ENCODE measurements at places on chromosomes 5 and 9.
A peak's percentile ranks its signal among the peaks of the same experiment; 100 is the strongest.

DNA sequence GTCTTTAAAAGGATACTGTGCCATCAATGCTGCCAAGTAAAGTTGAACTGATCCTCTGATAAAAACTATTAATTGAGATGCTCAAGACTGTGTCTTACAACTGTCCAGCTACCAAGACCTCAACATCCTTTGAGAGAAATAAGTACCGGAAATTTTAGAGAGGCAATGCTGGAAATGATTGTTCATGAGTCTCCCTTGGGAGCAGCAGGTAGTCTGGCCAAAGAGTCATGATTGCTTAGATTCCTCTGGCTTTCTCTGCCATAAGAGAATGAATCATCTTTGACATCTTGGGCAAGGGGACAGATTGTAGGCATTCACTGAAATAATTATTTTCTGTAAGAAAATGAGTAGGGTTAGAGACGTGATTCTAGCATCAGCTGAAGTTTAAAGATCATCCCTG lies 466.6 kb upstream of the DAB2 start:
- DNase-seq, result no peak
- H3K27me3 ChIP-seq, result peaks cover 25% of the 10 kb centered on the region
- no peaks in the 10 kb centered on the region for H3K36me3 ChIP-seq

- H3K27ac ChIP-seq, result peak overlapping the region; percentile 0
- no peak overlapping the region for H3K4me3 ChIP-seq
- no peak for DNase-seq
- peaks cover 35% of the 10 kb centered on the region for H3K4me1 ChIP-seq
- H3K36me3 ChIP-seq, result peaks cover 34% of the 10 kb centered on the region
Observed at GRCh38 chr9:132319421-132320110, 35.2 kb downstream of the SETX start.

DNA sequence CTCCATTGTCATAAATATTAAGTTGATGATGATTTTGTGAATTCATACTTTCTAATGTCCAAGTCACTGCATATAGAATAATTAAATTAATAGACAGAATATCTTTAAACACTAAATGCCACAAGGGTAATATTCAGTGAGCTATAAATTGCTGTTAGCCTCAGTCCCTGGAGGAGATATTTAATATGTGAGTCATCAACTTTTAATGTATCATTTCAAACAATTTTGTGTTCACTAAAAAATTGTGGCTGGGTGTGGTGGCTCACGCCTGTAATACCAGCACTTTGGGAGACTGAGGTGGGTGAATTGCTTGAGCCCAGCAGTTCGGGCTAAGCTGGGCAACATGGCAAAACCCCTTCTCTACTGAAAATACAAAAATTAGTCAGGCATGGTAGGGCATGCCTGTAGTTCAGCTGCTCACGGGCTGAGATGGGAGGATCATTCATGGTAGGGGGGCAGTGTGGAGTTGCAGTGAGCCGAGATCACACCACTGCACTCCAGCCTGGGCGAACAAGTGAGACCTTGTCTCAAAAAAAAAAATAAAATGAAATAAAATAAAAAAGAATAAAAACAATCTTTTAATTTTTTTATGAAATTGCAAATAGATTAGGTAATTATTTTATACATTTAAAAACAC lies 717.3 kb upstream of the CHD1 start:
- H3K4me1 ChIP-seq, result no peaks in the 10 kb centered on the region
- DNase-seq, result no peak
- H3K4me3 ChIP-seq, result no peak overlapping the region
- no peaks in the 10 kb centered on the region for H3K27me3 ChIP-seq
- H3K36me3 ChIP-seq, result no peaks in the 10 kb centered on the region
- no peak overlapping the region for H3K27ac ChIP-seq

DNA sequence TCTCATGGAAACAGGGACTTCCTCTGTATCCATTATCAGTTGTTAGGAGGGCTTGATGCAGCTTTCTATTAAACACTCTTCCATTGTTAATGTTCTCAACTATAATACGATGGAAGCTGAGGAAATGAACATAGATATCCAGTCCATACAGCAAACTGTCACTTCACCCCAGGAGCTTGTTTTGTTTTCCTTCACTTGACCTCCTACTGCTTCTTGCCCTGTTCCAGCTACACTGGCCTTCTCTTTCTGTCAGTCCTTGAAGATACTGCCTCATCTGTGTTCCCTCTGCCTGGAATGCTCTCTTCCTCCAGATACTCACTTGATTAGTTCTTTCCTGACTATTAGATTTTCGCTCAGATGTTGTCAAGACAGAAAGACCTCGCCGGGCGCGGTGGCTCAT lies 17.1 kb downstream of the CTNNA1 start:
- H3K27me3 ChIP-seq, result peaks cover 26% of the 10 kb centered on the region
- no peaks in the 10 kb centered on the region for H3K4me1 ChIP-seq
- DNase-seq, result no peak
- no peak overlapping the region for H3K27ac ChIP-seq
- H3K4me3 ChIP-seq, result no peak overlapping the region

DNA sequence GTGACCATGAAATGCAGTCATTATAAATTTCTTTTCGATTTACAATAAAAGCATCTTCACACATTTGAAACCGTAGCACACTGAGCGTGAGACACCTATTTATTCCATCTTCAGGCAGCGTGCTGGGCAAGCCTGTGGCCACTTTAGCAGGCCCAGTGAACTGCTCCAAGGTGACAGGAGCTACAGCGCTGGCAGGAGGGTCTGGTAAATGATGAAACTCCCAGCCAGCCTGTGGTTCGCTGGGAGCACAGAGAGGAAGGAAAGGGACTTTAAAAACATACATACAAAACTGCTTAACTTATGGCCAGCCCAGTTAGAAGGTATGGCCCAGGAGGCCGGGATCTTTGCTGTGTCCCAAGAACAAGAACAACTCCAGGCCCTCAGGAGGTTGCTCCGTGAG lies 5.1 kb downstream of the RAPGEF1 start:
- peaks cover 53% of the 10 kb centered on the region for H3K36me3 ChIP-seq
- peaks cover 82% of the 10 kb centered on the region for H3K4me1 ChIP-seq
- peak overlapping the region; percentile 68 for H3K4me3 ChIP-seq

DNA sequence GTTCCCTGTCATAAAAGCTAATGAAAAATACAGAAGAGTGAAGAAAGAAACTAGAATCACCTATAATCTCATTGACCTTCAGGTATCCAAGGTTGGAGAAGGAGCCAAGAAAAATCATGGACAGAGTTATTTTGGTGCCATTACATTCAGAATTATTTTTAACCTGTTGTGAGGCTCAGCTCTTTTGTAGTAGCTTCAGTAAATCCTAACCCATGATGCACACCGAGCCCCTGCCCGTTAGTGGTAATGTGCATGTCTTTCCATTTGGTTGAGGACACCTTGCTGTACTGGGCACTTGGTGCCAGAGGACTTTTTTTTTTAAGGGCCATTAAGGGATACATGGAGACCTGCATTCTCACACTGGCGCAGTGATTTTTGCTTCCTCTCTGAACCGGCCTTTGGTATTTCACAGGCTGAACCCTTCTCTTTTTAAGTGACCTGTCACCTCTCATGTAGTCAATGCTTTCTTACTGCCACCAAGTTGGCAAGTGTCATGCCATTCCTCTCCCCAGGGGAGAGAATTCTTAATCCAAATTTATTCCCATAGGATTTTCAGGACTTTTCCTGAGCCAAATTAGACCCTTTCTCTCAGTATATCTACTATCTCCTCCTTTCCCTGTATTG lies 125.6 kb downstream of the SMARCA2 start:
- H3K4me1 ChIP-seq, result peaks cover 53% of the 10 kb centered on the region
- H3K4me3 ChIP-seq, result no peak overlapping the region
- no peaks in the 10 kb centered on the region for H3K27me3 ChIP-seq
- no peak for DNase-seq
- peaks cover 75% of the 10 kb centered on the region for H3K36me3 ChIP-seq

- H3K4me1 ChIP-seq, result no peaks in the 10 kb centered on the region
- no peaks in the 10 kb centered on the region for H3K36me3 ChIP-seq
- H3K27me3 ChIP-seq, result no peaks in the 10 kb centered on the region
- H3K27ac ChIP-seq, result no peak overlapping the region
Observed at GRCh38 chr9:110842986-110843385, 174.4 kb downstream of the MUSK start.

DNA sequence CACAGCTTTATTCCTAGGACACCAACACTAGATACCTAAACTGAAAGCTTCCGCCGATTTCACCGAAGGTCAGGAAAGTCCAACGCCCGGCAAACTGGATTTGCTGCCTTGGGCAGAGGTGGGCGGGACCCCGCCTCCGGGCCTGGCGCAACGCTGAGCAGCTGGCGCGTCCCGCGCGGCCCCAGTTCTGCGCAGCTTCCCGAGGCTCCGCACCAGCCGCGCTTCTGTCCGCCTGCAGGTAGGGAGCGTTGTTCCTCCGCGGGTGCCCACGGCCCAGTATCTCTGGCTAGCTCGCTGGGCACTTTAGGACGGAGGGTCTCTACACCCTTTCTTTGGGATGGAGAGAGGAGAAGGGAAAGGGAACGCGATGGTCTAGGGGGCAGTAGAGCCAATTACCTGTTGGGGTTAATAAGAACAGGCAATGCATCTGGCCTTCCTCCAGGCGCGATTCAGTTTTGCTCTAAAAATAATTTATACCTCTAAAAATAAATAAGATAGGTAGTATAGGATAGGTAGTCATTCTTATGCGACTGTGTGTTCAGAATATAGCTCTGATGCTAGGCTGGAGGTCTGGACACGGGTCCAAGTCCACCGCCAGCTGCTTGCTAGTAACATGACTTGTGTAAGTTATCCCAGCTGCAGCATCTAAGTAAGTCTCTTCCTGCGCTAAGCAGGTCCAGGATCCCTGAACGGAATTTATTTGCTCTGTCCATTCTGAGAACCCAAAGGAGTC lies at the start of gene CD274:
Gene CD274 (plus strand): TSS at position 184 of the 733 bp plus-strand sequence. CDS start 5,572 bp downstream, outside the sequence.
- H3K36me3 ChIP-seq, result peaks cover 47% of the 10 kb centered on the region
- peaks cover 80% of the 10 kb centered on the region for H3K4me1 ChIP-seq
- no peaks in the 10 kb centered on the region for H3K27me3 ChIP-seq
- DNase-seq, result peak; percentile 88
- H3K27ac ChIP-seq, result peak within 1 kb of the TSS; percentile 88
- peak within 1 kb of the TSS; percentile 96 for H3K4me3 ChIP-seq

DNA sequence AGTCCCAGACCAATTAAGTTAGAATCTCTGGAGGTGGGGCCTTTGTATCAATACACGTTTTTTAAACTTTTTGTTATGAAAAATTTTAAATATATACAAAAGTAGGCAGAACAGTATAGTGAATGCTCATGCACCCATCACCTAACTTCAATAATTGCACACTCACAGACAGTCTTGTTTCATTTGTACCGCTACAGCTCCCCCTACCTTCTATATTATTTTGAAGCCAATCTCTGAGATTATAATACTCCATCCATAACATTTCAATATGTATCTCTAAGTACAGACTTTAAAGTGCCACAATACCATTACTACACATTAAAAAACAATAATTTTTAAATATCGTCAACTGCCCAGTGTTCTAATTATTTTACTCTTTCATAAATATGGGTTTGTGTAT lies 32.9 kb downstream of the ISL1 start:
- H3K36me3 ChIP-seq, result no peaks in the 10 kb centered on the region
- H3K4me1 ChIP-seq, result no peaks in the 10 kb centered on the region
- DNase-seq, result no peak
- no peak overlapping the region for H3K4me3 ChIP-seq
- H3K27ac ChIP-seq, result no peak overlapping the region
- H3K27me3 ChIP-seq, result no peaks in the 10 kb centered on the region

DNA sequence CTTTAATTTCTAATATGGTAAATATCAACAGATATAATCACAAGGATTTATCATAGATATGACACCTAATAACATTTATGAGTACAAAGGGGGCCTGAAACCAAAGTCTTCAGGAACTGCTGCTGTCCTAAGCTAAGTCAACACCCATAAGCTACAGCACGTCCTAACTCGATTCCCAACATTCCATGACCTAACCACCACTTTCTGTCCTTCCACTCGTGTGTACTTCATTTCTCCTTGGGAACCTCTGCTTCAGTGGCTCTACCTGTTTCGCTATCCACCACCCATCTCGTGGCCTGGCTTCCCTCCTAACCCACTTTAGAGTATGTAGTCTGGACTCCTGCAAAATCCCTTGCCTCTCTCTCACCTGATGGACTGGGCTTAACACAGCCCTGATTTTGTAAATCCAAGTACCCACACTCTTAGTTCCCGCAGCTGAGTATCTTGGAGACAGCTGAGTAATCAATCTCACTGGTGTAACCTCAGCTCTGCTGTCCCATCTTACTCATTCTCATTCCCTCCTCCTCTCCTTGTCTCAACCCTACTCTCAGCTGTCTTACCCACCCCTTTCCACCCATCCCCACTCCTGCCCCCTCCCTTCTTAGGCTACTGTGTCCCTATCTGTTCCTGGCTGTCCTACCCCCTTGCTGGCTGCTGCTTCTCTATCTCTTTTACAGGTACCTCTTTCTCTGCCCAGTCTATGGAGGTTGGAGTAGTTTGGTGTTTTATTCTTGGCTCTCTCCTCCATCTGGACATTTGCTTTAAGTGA lies 101.8 kb downstream of the MAST4 start:
- peaks cover 23% of the 10 kb centered on the region for H3K27me3 ChIP-seq
- H3K4me1 ChIP-seq, result no peaks in the 10 kb centered on the region
- H3K4me3 ChIP-seq, result no peak overlapping the region
- H3K27ac ChIP-seq, result no peak overlapping the region
- no peaks in the 10 kb centered on the region for H3K36me3 ChIP-seq
- DNase-seq, result no peak

GRCh38 chr9:87564791-87565241 lies 67.1 kb downstream of the DAPK1 start:
- no peak for DNase-seq
- H3K27me3 ChIP-seq, result peaks cover 8% of the 10 kb centered on the region
- no peaks in the 10 kb centered on the region for H3K36me3 ChIP-seq
- no peaks in the 10 kb centered on the region for H3K4me1 ChIP-seq
- no peak overlapping the region for H3K4me3 ChIP-seq
- no peak overlapping the region for H3K27ac ChIP-seq

GRCh38 chr9:5336688-5337087 lies 3.0 kb downstream of the RLN1 start:
- peaks cover 15% of the 10 kb centered on the region for H3K36me3 ChIP-seq
- no peak for DNase-seq
- H3K4me1 ChIP-seq, result peaks cover 41% of the 10 kb centered on the region
- no peaks in the 10 kb centered on the region for H3K27me3 ChIP-seq
- peak overlapping the region; percentile 61 for H3K4me3 ChIP-seq
- peak overlapping the region; percentile 82 for H3K27ac ChIP-seq

DNA sequence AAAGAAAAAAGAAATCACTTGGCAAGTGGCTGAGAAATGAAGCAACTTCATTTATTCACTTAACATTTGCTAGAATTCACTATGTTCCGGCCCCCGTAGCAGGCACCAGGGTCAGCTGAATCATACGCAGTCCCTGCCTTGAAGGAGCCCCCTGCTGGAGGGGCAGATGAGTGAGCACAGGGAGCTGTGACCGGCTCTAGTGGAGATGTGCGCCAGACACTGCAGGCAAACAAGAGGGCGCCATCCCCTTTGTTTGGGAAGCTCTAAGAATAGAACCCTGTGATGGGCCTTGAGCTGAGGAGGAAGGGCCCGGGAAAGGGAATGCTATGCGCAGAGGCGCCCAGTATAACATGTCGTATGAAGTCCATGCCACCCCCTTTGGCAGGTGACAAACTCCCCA lies 20.2 kb upstream of the RPL26L1 start:
- H3K27ac ChIP-seq, result no peak overlapping the region
- peaks cover 57% of the 10 kb centered on the region for H3K36me3 ChIP-seq
- H3K4me3 ChIP-seq, result no peak overlapping the region
- H3K4me1 ChIP-seq, result no peaks in the 10 kb centered on the region
- H3K27me3 ChIP-seq, result no peaks in the 10 kb centered on the region

GRCh38 chr9:121686930-121687541 lies 35.6 kb downstream of the DAB2IP start:
- H3K36me3 ChIP-seq, result no peaks in the 10 kb centered on the region
- no peak overlapping the region for H3K27ac ChIP-seq
- H3K4me1 ChIP-seq, result no peaks in the 10 kb centered on the region
- H3K27me3 ChIP-seq, result peaks cover 16% of the 10 kb centered on the region
- no peak overlapping the region for H3K4me3 ChIP-seq
- peak; percentile 70 for DNase-seq
